Testis (tissue), 5 donors: ENCODE measurements at places on chromosomes 12 and 14. TPM values are rescaled to one million over a fixed set of nuclear protein-coding genes. Genes with fewer than 3 reads are reported as not detected.

GRCh38 chr12:124734224-124734788 is 129.4 kb downstream of the SCARB1 start:
- DNase-seq = no peak
- peak overlapping the region; percentile 31 for H3K27ac ChIP-seq
- no peaks in the 10 kb centered on the region for H3K27me3 ChIP-seq
- H3K36me3 ChIP-seq = no peaks in the 10 kb centered on the region

- peaks cover under 1% of the 10 kb centered on the region for H3K4me1 ChIP-seq
- no peak for DNase-seq
- no peaks in the 10 kb centered on the region for H3K36me3 ChIP-seq
- no peaks in the 10 kb centered on the region for H3K27me3 ChIP-seq
- H3K4me3 ChIP-seq = no peak overlapping the region
Observed at GRCh38 chr12:128829861-128830504, 6.2 kb upstream of the SLC15A4 start.

The NRL gene
- total RNA-seq = 8.3 TPM

The KERA gene
- 0.24 TPM for total RNA-seq

The NTS gene
- total RNA-seq = not detected
